SHP77 (cell line): ENCODE measurements at places on chromosomes 16 and 17.

- DNase-seq: no peak
Observed at GRCh38 chr17:68706356-68706920, 105.3 kb upstream of the FAM20A start.

- no peak for DNase-seq
Observed at GRCh38 chr16:66328282-66328681, 38.2 kb upstream of the CDH5 start.

DNA sequence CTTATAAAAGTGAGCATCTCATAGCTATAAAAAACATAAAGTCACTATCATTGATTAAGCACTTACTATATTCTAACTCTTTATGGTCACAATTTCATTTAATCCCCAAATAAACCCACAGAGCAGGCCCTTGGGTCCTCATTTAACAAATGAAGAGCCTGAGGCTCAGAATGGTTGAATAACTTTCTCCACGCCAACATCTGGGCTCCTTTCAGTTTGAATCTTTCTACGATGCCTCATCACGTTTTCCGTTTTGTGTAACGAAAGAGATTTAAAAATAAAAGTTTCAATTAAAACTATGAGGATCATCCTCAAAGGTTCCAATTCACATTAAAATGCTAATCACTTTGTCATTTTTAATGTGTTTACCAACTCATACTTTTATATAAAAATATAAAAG, 74.2 kb upstream of the ADAMTS18 start:
- no peak for DNase-seq

GRCh38 chr16:3454093-3454492, 10.6 kb downstream of the NAA60 start:
- no peak for DNase-seq

GRCh38 chr16:19119564-19119963, 5.8 kb downstream of the ITPRIPL2 start:
- DNase-seq: no peak

DNA sequence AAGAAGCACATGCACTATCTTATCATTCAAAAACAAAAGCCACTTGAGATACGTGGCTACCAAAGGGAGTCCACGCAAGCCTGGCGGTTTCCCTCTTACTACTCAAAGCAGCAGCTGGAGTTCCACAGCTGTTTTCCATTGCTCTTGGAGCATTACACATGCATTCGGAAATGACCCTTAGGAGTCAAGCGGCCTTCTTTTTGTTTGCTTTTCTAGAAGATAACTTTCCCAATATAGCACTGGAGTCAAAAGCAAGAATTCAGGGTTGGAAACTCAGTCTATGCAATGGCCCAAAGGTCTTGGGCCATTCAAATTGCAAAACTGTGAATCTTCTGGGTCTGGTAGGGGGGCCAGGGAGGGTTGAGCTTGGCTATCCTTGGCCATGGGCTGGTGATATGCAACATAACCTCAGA, 97.8 kb upstream of the MAF start:
- DNase-seq: no peak

GRCh38 chr17:55959756-55960155, 193.5 kb upstream of the ANKFN1 start:
- no peak for DNase-seq

DNA sequence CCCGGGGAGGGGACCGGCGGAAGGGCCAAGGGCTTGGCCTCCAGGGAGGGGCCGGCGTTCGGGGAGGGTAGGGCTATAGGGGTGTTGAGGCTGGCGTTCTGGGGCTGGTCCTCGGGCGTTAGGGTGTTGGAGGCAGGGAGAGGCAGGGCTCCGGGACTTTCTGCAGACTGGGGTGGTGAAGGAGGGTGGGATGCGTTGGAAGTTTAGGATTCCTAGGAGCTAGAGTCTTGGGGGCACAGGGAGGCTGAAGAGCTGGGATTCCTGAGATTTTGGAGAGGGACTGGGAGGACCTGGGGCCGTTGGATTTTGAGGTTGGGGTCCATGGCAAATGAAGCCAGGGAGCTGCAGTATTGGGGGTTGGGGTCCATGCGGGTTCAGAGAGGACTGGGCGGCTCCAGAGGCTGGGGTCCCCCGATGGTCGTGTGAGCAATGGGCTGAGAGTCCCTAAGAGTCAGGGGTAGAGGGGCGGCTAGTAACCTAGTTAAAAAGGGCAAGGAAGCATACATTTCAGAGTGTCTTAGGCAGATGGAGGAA, 740 bp downstream of the NFATC2IP start:
- DNase-seq: no peak

DNA sequence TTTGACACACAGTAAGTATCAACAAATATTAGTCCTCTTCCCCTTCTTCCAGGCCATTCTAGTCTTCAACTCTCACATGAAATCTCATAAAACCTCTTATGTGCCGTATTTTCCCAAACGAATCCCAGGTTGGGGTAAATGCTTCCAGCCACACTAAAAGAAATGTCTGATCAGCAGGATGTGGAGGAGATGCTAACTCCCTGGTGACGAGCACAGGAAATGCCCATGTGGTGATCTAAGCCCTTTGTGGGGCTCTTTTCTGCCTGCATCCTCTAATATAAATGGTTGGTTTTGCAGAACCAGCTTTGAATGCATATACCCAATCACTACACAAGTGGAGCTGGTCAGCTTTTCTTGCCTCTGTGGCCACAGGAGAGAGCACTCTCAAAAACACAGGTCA, 498.2 kb upstream of the ERCC4 start:
- no peak for DNase-seq

- no peak for DNase-seq
Observed at GRCh38 chr16:83023640-83024039, 396.9 kb downstream of the CDH13 start.

DNA sequence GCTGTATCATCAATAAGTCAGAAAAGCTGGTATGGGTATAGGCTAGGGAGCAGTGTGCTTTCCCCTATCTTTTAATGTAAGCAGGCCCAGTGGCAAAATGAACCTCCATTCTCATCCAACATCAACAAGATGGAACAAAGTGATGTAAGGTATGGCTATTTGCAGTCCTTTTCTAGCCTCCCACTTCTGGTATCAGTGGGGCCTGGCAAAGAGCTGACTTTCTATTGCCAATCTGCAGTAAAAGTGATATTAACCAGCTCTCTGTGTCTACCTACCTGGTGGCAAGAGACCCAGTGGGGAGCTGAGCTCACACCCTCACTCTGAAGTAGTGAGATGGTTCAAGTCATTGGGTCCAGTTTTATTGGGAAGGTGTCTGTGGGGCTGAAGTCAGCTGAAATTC, 1492.6 kb downstream of the CDH11 start:
- no peak for DNase-seq

- no peak for DNase-seq
Observed at GRCh38 chr17:45948498-45948880, 50.6 kb upstream of the STH start.

- DNase-seq: no peak
Observed at GRCh38 chr16:66901626-66902025, 17.1 kb downstream of the CDH16 start.

DNA sequence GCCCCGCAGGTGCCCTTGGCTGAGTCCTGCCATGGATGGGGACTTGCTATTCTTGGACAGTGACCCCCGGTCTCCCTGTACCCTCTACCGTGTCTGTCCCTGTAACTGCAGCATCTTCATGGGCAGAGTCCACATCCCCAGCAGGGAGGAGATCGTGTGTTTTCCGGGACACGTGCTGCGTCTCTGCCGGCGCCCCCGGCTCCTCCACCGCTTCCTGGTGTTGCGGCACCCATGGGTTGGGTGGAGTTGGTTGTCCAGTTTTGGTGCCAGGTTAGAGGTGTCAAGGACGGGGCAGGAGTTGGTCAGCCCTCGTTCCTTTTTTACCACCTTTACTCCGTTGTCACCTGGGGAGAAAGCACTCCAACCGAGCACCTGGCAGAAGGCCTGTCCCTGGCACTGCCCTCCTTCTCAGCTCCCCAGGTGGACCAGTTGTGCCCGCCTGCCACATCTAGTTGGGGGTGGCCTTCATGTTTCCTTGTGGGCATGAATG, 20.0 kb downstream of the BAIAP2 start:
- no peak for DNase-seq

DNA sequence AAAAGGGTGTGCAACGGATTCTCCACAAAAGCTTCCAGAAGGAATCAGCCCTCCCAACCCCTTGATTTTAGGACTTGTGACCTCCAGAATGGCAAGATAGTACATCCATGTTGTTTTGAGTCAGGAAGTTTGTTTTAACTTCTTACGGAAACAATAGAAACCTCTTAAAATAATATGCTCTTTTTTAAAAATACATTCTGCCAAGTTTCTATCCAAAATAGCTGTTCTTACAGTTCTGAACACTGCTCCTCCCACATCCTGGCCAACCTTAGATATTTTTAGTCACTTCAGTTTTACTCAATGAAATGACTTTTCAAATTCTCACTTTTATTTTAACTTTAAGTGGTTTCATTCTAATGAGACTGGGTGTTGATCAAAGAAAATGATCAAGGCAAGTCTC, 156.4 kb downstream of the ZNF18 start:
- DNase-seq: no peak

- no peak for DNase-seq
Observed at GRCh38 chr16:47503936-47504335, 42.8 kb downstream of the PHKB start.

GRCh38 chr16:10623059-10623458, 42.7 kb upstream of the EMP2 start:
- DNase-seq: no peak

- DNase-seq: no peak
Observed at GRCh38 chr17:74287031-74287602, 13.1 kb downstream of the DNAI2 start.

- peak; percentile 36 for DNase-seq
Observed at GRCh38 chr17:80476877-80477646, 655 bp upstream of the NPTX1 start.

GRCh38 chr16:87895641-87896141, 26.4 kb upstream of the SLC7A5 start:
- no peak for DNase-seq

DNA sequence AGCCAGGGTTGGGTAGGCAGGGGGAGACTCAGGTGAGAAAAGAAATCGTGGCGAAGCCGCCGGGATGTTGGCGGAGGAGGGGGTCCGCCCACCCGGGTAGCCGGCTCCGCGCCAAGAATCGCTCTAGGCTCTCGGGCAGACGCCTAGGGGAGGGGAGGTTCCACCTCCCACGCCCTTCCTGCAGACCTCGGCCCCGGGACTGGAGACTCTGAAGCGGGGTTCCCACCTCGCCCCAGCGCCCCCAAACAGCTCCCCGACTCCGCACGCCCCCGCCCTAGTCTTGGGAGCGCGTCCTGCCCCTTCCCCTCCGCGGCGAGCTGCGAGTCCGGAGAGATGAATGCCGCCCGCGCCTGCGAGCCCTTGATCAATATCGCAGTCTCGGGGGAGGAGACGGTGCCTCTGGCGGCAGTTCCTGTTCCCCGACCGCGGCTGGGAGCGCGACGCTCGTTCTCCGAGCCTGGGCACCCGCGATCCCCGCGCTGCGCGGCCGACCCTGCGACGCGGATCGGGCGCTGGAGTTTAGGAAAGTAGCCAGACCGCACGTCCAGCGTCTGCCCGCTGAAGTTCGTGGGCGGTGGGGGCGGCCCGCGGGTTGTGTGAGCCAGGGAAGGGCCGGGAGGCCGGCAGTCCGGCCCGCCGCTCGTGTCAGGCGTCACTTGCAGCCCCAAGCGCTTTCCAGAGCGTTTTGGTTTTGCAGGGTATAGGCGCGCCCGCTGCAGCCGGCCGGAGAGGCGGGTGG, 790 bp downstream of the CRHR1 start:
- peak; percentile 44 for DNase-seq

- DNase-seq: no peak
Observed at GRCh38 chr17:4541328-4542002, 13.7 kb downstream of the MYBBP1A start.

GRCh38 chr17:79183293-79184158, 108.9 kb downstream of the ENGASE start:
- no peak for DNase-seq

DNA sequence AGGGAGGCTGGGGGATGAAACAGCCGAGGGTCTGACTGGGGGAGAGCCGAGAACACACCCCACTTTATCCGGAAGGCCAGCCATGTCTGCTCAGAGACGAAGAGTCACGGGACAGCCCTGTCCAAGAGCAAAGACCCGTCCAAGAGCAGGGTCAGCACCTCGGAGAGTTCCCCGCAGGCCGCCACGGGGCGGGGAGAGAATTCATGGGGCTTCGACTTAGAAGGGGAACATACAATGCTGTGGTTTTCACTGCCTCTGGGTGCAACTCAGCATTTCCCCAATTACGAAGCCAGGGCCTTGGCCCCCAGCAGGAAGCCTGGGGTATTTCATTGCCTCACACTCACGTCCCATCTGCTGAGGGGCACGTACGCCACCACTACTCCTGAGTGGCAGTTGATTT, 59.3 kb downstream of the JPH3 start:
- no peak for DNase-seq

DNA sequence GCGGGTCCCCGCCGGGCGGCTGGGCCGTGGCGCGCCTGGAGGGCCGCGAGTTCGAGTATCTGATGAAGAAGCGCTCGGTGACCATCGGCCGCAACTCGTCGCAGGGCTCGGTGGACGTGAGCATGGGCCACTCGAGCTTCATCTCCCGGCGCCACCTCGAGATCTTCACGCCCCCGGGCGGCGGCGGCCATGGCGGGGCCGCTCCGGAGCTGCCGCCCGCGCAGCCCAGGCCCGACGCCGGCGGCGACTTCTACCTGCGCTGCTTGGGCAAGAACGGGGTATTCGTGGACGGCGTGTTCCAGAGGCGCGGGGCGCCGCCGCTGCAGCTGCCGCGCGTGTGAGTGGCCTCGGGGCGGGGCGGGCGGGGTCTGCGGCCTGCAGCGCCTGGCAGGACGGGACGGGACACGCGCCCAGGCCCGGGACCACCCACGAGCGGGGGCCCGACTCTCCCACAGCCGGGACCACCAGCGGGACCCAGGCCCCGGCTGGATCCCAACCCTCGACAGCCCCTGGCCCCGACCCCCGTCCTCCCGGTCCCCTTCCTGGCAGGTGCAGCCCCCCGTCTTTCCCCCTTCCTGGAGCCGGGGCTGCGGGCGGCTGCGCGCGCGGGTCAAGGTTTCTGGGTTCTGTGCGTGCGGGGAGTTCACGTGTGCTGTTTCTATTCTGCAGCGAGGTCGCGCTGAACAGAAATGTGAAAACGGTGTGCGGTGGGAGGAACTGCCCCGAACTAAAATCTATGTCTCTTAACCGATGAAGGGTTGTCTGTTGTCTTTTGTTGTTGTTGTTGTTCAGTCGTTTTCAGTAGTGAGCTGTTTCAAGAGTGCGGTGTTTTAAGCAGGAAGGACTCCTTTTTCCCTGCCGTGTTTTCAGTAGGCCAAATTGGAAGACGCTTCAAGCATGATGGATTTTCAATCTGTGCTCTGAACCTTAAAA, 705 bp downstream of the FOXK2 start:
- DNase-seq: no peak
